Esophagus squamous epithelium (tissue), 5 donors: ENCODE measurements at places on chromosomes 13 and 19.

GRCh38 chr13:36683701-36684100, 9.9 kb downstream of the SERTM1 start:
- H3K27ac ChIP-seq, result no peak overlapping the region
- no peaks in the 10 kb centered on the region for H3K4me1 ChIP-seq
- no peak for DNase-seq
- no peaks in the 10 kb centered on the region for H3K27me3 ChIP-seq

- H3K27ac ChIP-seq, result no peak overlapping the region
- no peaks in the 10 kb centered on the region for H3K27me3 ChIP-seq
- peaks cover 7% of the 10 kb centered on the region for H3K36me3 ChIP-seq
- DNase-seq, result no peak
Observed at GRCh38 chr13:113992276-113993005, 18.6 kb upstream of the C13orf46 start.

DNA sequence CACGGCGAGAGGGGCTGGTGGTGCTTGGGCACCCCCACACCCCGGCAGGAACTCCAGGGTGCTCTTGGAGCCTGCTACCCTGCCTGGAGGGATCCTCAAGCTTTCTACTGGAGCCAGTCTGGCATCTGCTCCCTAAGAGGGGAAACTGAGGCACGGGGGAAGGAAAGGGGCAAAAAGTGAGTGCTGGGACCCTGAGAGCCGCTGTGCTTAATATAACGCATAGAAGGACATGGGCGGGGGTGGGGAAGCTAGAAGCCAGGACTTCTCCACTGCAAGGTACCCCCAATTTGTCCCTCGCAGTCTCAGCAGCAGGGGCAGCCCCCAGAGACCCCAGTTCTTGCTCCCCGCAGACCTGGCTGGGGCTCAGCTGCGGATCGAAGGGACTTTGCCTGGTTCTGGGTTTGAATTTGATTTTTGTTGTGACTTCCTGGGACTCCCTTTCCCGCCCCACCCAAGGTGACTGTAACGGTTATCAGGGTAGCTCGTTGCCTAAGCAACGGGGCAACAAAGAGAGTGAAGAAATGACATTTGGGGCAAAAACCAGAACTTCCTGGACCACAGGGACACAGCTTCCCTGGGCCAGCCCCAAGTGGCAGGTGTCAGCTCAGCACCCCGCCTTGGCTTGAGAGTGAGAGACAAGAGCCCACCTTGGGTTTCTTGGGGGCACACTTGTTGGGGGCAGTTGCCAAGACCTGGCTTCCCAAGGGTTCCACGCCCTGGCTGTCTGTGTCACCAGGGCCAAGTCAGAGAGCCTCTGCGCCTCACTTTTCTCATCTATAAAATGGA, 638 bp downstream of the ADGRE5 start:
- H3K4me1 ChIP-seq, result peaks cover 20% of the 10 kb centered on the region
- DNase-seq, result no peak
- H3K4me3 ChIP-seq, result peak overlapping the region; percentile 54
- H3K36me3 ChIP-seq, result no peaks in the 10 kb centered on the region
- H3K27ac ChIP-seq, result peak overlapping the region; percentile 84

DNA sequence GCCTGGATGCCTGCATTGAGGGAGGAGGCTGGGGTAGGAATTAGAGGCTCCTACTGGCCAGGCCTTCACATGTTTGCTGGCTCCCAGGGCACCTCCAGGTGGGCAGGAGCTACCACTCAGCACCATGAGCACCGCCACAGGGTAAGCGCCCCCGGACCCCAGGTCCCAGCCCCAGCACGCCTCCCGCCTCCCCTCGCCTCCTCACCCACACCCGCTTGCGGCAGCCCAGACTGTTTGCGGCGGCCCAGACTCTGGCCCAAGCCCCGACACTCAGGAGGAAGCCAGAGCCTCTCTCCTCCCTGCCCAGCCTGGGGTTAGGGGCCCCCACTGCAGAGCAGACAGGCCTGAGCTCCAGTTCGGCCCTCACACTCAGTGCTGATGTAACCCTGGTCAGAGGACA, 652 bp downstream of the EPS8L1 start:
- H3K36me3 ChIP-seq, result no peaks in the 10 kb centered on the region
- H3K27me3 ChIP-seq, result peaks cover 3% of the 10 kb centered on the region
- H3K4me1 ChIP-seq, result peaks cover 16% of the 10 kb centered on the region
- no peak for DNase-seq

DNA sequence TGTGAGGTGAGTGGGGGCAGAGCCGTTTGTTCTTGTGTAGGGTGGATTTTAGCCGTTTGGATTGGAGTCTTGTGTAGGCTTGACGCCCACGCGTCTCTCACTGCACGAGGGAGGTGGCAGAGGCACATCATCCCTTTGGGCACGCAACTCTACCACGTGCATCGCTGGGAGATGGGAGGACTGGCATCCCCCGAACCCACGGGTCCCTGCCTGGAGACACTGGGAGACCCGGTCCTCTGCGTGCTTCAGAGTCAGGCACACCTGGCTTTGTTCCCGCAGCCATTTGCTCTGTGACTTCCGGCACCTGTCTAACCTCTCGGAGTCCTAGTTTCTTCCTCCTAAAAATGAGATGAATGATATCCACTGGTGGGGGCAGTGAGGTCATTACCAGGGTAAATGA, 6.4 kb downstream of the ARHGEF7 start:
- no peak overlapping the region for H3K4me3 ChIP-seq
- no peak for DNase-seq
- H3K4me1 ChIP-seq, result no peaks in the 10 kb centered on the region
- no peak overlapping the region for H3K27ac ChIP-seq

DNA sequence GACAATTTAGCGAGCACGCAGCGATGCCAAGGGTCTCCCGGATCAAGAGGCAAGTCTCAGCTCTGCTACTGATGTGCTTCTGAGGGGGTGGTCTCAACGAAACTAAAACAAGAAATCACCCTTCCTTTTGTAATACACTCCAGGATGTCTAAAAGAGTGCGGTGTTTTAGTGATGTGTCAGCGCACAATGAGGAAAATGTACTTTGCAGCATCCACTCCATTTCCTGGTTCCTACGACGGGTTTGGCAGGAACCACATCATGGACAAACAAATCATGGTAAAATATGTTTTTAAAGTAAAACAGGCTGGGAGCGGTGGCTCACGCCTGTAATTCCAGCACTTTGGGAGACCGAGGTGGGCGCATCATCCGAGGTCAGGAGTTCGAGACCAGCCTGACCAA, 154.0 kb upstream of the TSC22D1 start:
- no peaks in the 10 kb centered on the region for H3K27me3 ChIP-seq
- no peak overlapping the region for H3K4me3 ChIP-seq
- H3K36me3 ChIP-seq, result no peaks in the 10 kb centered on the region
- no peak overlapping the region for H3K27ac ChIP-seq
- H3K4me1 ChIP-seq, result peaks cover 14% of the 10 kb centered on the region

DNA sequence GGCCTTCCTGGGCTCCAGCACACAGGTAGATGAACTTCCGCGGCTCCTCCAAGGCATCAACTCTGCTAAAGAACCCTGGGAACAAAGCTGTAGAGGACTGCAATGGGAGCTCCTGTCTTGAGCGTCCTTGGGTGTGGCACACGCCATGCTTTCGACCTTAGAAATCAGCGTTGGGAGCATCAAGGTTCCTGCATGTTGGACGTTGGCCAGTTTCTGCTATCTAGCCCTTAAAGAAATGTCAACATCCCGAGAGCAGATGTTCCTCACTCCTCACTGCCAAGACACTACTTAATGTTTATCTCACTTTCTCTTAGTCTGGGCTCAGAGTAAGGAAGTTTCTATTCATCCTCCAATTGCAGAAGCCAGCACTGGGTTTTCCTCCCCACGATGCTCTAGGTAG, 70.6 kb upstream of the MEDAG start:
- H3K27me3 ChIP-seq, result no peaks in the 10 kb centered on the region
- DNase-seq, result no peak
- no peaks in the 10 kb centered on the region for H3K4me1 ChIP-seq
- no peak overlapping the region for H3K4me3 ChIP-seq
- H3K27ac ChIP-seq, result no peak overlapping the region

DNA sequence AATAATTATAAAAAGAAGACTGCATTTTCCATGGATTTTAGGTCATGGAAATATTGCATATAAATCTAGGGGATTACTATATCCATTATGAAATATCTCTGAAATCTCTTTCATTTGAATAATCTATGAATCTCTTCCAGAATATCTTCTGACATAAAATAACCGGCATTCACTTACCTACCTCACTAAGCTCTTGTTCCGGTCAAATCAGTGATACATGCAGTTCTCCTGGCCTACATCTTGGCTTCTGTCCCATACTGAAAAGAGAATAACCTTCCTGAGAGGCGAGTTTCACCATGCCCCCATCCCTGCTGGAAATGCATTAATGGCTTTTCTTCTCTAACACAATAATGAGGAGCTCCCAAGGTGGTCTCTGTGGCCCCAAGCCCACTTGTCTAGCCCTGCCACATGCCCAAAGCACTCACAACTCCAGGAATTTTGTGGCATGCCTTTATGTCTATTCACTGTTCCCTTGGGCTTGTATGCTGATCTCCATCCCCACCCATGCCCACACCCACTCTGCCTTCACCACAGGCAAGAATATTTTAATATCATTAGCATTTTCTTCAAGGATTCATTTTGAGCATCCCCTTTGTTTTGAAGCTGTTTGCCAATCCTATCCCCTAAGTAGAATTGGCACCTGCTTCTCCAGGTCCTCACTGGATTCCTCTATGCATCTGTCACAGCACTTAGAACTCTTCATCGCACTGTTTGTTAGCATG, 401.6 kb downstream of the COG6 start:
- H3K36me3 ChIP-seq, result no peaks in the 10 kb centered on the region
- peaks cover 13% of the 10 kb centered on the region for H3K4me1 ChIP-seq
- no peak overlapping the region for H3K27ac ChIP-seq
- H3K4me3 ChIP-seq, result no peak overlapping the region
- DNase-seq, result no peak
